ENCODE measurements at places on chromosomes 2 and 18. TPM values are rescaled to one million over a fixed set of nuclear protein-coding genes. Genes with fewer than 3 reads are reported as not detected.

The CERKL gene
- total RNA-seq, result not detected

The DOK1 gene
- total RNA-seq, result 41.4 TPM

The LYPD1 gene
- not detected for total RNA-seq

The FER1L5 gene
- total RNA-seq, result not detected

The GREB1L gene
- total RNA-seq, result not detected

DNA sequence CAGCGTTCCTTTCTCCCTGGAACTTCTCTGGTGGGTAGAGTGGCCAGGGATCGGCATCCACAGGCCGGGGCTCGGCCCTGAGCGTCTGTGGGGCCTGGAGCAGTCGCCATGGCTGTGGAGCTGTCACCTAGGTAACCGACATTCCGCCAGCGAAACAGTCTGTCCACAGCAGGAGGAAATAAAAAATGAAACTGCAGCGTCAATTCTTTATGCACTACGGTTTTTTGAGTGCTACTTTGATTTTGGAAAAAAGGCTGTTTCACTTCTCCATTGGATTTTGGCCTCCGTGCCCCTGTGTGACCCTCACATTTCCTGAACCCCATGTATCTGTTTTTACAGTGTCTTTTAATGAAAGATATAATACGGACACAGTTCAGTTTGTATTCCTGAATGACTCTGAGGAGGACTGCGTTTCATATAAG lies 163.4 kb downstream of the LDLRAD4 start:
- no peak for DNase-seq

DNA sequence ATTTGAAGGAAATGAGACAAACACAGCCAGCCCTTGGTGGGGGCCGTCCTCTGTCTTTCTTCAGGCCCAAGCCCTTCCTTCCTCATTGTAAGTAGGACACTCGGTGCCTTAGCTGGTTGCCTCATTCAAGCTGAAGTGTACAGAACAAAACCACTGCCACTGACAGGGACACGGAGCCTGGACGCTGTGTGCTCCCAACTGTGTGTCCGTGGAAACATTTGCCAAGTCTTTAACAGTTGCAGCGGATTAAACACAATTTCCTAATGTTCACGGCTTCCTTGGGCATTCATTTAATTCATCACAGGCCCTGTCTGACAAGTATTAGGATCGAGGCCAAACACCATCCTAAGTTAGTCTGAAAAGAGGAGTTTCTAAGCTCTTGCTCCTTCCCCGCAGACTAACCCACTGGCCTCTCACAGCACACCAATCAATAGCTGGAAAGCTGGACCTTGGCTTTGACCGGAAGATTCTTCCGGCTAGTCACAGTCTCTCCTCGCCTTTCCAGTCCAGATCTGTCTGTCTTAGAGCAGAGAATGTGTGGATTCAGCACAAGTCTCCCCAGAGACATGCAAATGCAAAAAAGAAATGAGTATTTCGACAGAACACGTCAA lies 68.7 kb upstream of the ACSL3 start:
- no peak for DNase-seq

DNA sequence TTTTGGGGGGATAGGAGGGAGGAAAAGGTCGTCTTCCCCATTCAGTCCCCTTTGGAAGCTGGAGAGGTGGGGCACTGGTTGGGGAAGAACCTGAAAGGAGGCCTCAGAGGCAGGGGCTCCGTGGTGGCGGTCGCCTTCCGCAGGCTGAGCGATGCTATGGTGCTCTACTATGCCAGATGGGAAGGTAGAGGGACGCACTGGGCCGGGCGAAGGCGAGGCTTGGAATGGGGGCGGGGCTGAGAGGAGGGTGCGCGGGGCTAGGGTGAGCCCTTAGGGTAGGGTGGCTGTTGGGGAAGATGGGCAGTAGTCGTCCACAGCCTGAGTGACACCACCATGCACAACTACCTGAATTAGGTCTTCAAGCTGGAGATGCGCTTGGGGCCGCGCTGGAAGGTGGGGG lies 11.1 kb downstream of the ZAP70 start:
- no peak for DNase-seq

DNA sequence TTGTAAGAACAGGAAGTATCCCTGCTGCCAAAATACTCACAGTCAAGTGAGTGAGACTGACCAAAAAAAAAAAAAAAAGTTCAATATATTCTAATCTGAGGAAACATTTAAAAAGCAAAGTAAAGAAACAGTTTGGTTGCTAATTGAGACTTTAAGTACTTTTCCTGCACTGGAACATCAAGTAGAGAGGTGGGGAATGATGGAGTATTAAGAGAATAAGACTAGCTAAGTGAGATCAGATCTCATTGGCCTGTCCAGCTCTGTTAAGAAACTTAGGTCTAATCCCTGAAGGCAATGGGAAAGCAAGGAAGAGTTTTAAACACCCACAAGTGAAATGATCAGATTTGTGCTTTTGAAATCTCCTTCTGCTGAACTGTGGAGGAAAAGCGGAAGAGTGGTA lies 27.8 kb upstream of the MAP4K3 start:
- DNase-seq, result no peak

DNA sequence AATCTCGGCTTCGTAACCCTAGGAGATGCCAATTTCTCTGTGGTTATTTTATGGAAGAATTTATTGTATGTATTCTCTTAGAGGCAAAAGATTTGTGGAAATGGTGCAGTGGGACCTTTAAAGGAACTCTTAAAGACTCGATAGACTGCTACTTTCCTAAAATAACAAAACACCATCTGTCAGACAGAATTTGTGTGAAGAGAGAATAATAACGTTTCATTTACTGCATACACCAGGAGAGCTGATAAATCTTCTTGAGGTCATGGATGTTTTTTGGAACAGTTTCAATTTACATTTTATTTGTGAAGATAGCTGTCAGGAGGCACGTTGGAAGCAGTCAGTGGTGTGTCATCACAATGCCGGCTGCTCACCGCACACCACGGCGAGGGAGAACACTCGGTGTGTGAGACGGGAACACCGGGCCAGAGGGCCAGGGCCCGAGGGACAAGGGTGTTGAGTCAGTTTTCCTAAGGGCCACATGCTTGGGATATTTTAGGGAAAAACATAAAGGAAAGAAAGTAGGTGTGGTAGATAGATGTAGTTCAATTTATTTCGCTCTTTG lies 1681.0 kb upstream of the DDX18 start:
- no peak for DNase-seq

DNA sequence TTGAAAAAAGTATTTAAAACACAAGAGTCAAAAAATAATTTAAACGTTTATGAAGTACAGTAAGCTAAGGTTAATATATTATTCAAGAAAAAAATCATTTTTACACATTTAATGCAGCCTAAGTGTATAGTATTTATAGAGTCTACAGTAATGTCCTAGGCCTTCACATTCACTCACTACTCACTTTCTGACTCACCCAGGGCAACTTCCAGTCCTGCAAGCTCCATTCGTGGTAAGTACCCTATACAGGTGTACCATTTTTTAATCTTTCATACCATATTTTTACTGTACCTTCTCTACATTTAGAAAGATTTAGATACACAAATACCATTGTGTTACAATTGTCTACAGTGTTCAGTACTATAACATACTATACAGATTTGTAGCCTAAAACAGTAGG lies 20.9 kb upstream of the RPRD1A start:
- DNase-seq, result no peak

GRCh38 chr2:204346906-204347305 lies 198.4 kb upstream of the PARD3B start:
- no peak for DNase-seq

DNA sequence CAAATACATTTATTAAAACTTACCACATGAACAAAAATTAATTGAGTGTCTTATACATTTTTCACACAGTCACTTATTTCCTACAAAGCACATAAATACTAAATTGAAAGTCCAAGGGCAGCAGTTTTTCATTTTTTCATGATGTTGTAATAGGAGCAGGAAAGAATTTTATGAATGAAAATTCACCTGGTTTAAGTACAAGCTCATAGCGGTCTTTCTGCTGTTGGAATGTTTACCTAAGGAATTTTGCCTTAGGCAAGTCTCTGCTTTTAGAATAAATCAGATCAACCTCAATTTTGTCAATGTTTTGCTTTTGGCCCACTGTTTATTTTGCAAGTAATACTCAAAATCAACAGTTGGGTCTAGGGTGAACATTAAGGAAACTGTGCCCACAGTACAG lies 40.0 kb downstream of the ETAA1 start:
- no peak for DNase-seq

DNA sequence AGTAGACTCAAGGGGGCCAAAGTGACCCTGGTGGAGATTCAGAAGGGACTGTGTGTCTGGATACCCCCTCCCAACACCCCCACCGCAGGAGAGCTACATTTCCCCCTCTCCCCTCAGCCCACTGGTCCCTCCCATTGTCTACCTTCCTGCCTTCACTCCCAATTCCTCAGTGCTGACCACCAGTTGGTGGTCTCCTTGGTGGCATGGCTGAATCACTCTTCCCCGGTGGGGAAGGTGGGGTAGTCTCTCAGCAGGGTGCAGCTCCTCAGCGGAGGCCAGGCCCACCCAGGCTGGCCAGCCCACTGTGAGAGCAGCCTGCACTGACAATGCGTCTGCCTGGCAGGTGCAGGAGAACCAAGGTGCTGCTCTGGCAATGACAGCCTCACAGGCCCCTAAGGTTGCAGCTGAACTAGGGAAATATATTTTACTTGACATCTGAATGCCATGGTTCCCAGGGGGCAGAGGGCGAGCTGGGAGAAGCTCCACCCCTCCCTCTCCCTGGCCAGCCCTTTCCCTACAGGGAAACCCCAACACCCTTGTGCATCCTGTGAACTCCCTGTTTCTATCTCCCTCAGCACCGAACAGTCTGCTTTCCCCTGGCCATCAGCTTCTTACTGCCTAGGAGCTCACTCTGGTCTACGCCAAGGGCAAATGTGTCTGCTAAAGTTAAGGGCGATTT lies 62.6 kb upstream of the PAX8 start:
- no peak for DNase-seq

DNA sequence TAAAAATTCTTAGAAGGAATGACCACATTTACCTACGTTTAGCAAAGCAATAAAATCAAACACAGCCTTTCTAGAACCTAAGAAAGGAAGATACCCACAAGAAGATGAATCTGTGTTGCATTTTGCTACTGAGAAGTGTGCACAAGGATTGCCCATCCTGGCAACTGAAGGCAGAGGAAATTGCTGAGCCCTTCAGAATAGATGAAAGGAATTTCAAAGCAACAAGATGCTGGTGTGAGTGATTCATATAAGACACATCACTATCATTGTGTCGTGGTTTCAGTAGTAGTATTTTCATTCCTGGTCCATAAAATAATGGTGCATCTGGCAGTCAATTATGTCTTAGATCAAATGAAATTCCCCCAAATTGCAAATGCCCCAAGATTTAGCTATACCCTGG lies 48.4 kb upstream of the ANKRD44 start:
- DNase-seq, result no peak

- no peak for DNase-seq
Measured at GRCh38 chr18:62394006-62394763, 69.1 kb downstream of the TNFRSF11A start.

- no peak for DNase-seq
Measured at GRCh38 chr2:98607104-98607503, 1.2 kb downstream of the COA5 start.

GRCh38 chr2:98465456-98466226 lies 21.0 kb downstream of the INPP4A start:
- DNase-seq, result peak; percentile 73

- DNase-seq, result no peak
Measured at GRCh38 chr2:237540823-237541222, 25.6 kb upstream of the PRLH start.

- DNase-seq, result no peak
Measured at GRCh38 chr18:54558609-54559585, 32.1 kb upstream of the DYNAP start.

- no peak for DNase-seq
Measured at GRCh38 chr18:36850527-36851201, 21.7 kb downstream of the KIAA1328 start.

GRCh38 chr2:17879137-17879912 lies 858 bp downstream of the KCNS3 start:
- no peak for DNase-seq

DNA sequence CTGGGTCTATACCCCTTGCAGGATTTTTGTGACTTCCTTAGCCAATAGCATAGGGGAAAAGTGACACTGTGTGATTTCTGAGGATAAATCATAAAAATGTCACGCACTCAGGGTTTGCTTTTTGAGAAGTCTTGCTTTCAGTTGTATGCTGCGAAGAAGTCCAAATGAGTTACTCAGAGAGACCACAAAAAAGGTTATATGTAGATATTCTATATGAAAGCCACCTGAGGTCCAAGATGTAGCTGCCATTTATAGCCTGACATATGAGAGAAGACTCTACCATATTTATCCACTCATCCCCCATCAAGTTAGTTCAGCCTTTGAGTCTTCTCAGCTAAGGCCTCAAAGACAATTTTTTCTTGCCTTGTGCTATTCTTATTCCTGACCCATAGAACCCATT lies 488.3 kb upstream of the MAP2 start:
- no peak for DNase-seq

GRCh38 chr2:88214631-88215030 lies 44.5 kb downstream of the THNSL2 start:
- no peak for DNase-seq

GRCh38 chr2:3587432-3587831 lies 7.5 kb upstream of the COLEC11 start:
- no peak for DNase-seq

- DNase-seq, result no peak
Measured at GRCh38 chr18:14086458-14087231, 45.6 kb downstream of the ZNF519 start.

DNA sequence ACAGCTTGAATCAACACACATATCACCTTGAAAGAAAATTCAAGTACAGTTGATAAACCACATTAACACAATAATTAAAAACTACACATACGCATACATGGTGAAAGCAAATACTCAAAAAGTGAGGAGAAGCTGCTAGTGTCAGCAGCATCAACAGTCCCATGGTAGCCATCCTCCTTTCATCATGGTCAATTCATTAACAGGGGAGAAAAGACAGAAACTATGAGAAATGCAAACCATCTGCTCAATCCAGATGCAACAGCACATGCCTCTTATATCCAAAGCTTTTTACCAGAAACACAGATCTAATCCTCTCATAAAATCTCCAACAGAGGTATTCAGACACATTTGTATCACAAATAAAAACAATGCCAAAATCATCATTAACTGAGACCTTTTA lies 81.9 kb upstream of the CHRNA1 start:
- no peak for DNase-seq

GRCh38 chr18:48698707-48699106 lies 159.9 kb downstream of the CTIF start:
- DNase-seq, result no peak

DNA sequence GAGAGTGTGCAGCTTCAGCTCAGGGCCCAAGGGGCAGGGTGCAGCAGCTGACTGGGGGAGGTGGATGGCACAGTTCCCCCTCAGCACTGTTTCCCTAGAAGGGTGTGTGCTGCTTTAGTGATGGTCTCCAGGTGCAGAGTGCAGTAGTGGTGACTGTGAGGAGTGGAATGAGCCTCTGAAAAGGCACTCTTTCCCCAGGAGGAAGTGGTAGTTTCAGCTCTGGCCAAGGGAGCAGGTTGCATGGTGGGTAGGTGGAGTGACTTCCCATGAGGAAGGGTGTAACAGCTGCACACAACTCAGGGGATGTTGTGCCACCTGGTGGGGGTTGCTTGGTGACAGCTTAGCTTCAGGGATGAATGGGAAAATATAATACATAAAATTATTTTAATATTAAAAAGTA lies 251.5 kb upstream of the NXPH2 start:
- no peak for DNase-seq
